Mesothelial cell of epicardium (in vitro differentiated cells): ENCODE measurements at places on chromosomes 4 and X. TPM values are rescaled to one million over a fixed set of nuclear protein-coding genes. Genes with fewer than 3 reads are reported as not detected.

Gene CXCL9
- total RNA-seq, result not detected in 3 replicates

DNA sequence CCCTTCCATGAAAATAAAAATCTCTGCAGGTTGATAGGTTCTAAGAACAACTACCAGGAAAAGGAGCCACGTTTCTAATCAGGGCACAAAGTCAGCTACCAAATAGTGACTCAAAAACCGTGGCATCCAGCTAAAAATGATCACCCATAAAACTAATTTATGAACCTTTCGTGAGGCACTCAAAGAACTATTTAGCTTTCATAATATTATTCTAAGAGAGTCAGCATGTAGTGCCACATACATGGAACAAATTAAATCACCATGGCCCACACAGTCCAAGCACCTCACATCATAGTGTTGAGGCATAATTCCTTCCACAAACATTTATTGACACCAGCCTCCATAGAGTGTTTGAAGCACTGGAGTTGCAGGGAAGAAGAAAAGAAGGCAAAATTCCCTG lies 252.0 kb upstream of the PPARGC1A start:
- no peak for DNase-seq

DNA sequence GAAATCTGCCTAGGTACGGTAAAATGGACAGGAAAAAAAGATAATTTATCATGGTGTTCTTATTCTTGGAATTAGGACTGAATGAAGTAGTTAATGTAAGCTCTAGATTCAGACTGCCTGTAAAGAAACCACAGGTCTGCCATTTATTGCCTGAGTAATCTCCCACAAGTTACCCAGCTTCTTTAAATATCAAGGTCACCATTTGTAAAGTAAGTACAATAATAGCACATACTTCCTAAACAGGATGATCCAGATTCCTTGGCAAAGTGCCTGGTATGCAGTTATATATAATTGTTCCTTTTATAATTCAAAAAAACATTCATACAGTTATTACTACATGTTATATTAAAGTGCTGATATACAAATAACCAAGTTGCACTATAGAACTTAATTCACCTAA lies 368.6 kb downstream of the HNRNPD start:
- DNase-seq, result no peak

DNA sequence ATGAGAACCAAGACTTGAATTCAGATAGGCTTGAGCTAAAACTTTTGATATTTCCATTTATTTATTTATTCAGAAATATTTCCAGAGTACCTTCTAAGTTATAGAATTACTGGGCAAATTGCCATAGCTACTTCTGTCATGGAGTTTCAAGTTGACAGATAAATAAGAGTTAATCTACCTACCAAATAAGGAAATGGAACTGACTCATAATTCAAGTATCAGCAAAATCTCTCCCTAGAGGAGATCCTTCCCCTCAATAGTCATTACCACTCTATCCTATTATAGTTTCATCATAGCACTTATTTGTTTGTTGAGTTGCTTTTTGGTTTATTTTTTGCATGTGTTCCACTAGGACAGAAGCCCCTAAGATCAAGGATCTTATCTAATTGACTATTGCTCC lies 48.8 kb upstream of the CCSER1 start:
- DNase-seq, result no peak

DNA sequence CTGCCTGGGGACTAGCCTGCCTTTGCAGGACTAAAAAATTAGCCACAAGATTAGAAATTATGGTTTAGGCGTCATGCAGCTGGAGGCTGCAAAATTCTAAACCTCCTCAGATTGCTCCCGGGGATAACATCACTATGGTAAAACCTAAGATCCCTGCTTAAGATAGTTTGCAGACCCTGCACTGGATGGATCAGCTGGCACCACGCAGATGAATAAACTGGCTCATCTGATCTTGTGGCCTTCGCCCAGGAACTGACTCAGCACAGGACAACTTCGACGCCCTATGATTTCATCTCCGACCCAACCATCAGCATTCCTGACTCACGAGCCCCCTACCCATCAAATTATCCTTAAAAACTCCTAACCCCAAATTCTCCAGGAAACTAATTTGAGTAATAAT lies 482.4 kb downstream of the SPRY1 start:
- no peak for DNase-seq

Gene SCD5
- total RNA-seq, result 25.7 to 27.2 TPM (median 26.1 TPM) in 3 replicates

- DNase-seq, result no peak
Observed at GRCh38 chr4:75841641-75842520, 60.4 kb downstream of the PPEF2 start.

DNA sequence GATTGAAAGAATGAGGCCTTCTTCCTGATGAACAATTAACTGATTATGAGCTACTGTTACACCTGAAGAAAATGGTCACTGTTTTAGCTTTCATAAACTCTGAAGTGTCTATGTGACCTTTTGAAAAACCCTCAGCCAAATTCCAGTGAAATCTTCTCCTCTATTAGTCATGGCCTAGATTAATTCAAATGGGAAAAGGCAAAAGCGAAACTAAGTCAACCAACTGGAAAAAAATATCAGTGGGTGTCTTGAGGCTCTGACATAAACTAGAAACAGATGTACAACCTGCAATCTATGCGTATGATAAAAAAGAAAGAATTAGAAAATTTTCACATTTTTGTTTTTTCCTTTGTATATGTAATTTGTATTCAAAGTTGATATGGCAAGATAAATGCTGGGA lies 169.4 kb upstream of the BANK1 start:
- no peak for DNase-seq

DNA sequence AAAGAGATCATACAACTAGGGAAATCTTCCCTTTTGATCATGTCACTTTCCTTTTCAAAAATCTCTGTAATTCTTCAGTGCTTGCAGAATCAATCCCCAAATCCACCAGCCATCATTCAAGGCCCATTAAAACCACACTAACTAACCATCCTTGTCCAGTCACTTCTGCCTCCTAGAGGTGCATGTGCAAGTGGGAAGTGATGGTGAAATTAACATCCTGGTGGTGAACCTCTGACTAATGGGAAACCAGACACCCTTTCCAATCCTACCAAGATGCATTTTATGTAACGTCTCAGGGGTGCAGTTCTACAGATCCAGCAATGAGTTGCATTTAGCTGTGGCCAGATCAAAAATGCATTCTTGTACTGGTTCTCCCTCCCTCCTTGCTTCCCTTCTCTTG lies 341.8 kb downstream of the RAPGEF2 start:
- DNase-seq, result no peak

DNA sequence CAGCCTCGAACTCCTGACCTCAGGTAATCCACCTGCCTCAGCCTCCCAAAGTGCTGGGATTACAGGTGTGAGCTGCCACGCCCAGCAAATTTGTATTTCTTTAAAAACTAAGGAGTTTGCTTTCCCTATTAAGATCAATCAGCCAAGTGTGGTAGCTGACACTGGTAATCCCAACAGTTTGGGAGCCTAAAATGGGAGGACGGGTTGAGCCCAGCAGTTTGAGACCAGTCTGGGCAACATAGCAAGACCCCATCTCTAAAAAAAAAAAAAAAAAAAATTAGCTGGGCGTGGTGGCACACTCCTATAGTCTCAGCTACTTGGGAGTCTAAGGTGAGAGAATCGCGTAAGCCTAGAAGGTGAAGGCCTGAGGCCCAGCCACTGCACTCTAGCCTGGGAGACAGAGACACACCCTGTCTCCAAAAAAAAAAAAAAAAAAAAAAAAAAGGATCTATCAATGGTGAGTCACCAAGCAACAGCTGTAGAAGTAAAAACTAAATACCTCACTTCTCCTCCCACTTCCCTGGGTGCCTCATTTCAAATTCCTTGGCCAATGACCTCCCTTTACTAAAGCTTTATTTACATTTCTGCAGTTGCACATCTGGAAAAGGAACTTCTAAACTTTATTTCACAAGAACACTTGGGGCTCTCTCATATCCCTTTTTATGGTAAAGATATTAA lies 54.5 kb downstream of the LDB2 start:
- no peak for DNase-seq

Gene CBLL2
- not detected in 3 replicates for total RNA-seq

- DNase-seq, result no peak
Observed at GRCh38 chr4:7894677-7895181, 44.9 kb downstream of the AFAP1 start.

- DNase-seq, result no peak
Observed at GRCh38 chr4:57136281-57136680, 26.1 kb upstream of the IGFBP7 start.

DNA sequence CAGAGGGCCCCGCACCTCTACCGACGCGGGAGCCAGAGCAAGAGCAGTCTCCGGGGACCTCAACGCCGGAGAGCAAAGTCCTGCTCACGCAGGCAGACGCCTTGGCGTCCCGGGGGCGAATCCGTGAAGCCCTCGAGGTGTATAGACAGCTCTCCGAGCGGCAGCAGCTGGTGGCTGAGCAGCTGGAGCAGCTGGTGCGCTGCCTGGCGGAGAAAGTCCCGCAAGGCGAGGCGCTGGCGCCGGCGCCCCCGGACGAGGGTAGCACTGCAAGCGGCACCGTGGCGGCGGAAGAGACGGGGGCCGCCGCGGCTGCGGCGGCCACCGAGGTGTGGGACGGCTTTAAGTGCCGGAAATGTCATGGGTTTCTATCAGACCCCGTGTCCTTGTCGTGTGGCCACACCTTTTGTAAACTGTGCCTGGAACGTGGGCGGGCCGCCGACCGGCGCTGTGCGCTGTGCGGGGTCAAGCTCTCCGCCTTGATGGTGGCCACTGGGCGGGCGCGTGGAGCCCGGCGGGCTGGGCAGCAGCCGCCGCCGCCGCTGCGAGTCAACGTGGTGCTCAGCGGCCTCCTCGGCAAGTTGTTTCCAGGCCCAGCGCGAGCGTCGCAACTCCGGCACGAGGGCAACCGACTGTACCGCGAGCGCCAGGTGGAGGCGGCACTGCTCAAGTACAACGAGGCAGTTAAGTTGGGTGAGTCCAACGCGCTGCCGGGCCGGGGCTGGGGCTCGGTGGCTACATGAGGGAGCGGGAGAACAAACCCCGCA lies 672 bp downstream of the LONRF3 start:
- peak; percentile 40 for DNase-seq

DNA sequence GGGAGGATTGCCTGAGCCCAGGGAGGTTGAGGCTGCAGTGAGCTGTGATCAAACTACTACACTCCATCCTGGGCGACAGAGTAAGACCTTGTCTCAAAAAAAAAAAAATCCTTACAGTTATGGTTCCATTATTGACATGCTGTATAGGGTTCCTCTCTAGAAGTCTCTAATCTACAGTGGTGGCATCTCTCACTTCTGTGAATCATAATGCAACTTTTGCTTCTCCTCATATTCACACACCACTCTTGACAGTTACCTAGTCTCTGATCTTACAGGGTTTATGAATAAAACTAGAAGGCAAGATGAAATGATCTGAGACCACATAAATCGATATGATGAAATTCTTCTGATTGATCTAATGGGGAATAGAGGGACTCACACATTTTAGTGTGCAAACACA lies 40.6 kb downstream of the DOCK11 start:
- no peak for DNase-seq

DNA sequence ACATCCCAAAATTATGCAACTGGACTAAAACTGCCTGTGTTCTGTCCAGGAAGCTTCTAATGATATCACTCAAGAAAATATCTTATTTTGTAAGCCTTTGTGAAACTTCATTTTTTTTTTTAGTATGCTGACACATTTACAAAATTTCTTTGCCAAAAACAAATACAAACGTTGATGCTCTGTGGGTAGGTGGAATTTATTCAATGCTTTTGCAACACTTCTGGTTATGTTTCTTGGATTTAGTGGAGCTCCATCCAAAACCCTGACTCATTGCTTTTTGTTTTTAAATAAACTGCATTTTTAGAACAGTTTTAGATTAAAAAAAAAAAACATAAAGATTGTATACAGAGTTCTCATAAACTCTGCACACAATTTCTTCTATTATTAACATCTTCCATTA lies 250.9 kb upstream of the MAOA start:
- DNase-seq, result no peak

- peak; percentile 43 for DNase-seq
Observed at GRCh38 chr4:122798101-122798500, 28.5 kb upstream of the FGF2 start.

GRCh38 chrX:7680181-7680580 lies 162.8 kb upstream of the VCX start:
- no peak for DNase-seq

Gene DCLK2
- 49.2 to 52.5 TPM (median 49.5 TPM) in 3 replicates for total RNA-seq

DNA sequence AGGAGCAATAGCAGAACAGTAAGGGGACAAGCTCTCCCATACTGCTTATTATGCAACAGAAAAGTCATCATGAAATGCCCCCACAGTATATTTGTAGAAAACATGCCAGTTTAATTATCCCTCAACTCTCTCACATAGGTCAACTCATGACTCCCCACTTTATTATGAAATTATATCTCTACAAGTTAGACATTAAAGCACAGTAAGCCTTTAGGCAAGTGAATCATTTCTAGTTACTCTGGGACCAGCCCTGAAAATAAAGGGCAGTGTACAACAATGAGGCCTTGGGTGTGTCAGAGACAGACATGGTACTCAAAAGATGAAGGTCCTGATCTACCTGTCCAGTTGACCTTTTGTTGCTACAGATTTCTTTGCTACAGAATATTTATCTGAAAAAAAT lies 191.9 kb downstream of the FBXW7 start:
- DNase-seq, result no peak

- no peak for DNase-seq
Observed at GRCh38 chrX:33330798-33331197, 119.4 kb upstream of the DMD start.

GRCh38 chr4:7859326-7859725 lies 80.3 kb downstream of the AFAP1 start:
- no peak for DNase-seq
